Amygdala (tissue), 56 donors: ENCODE measurements at places on chromosomes 1 and 21.
A peak's percentile ranks its signal among the peaks of the same experiment; 100 is the strongest.

GRCh38 chr1:8987881-8988617, 38.2 kb downstream of the SLC2A7 start:
- peak; percentile 53 for DNase-seq

GRCh38 chr1:31944205-31945089, 6.3 kb upstream of the PTP4A2 start:
- DNase-seq: peak; percentile 27

DNA sequence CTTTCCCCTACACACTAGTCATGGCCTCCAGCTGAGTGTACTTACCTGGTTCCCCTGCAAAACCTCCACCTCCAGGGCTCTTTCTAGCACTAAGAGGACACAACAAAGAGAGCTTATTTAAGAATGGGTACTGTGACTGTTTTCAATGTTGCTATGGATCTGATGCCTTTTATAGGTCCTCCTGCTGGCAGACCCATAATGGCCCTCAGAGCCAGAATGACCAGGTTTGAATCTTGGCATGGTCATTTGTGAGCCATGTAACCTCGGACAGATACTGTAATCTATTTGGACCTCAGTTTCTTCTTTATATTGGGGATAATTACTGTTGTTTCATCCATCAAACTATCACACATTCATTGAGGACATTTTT, 137.6 kb upstream of the USP24 start:
- no peak for DNase-seq

DNA sequence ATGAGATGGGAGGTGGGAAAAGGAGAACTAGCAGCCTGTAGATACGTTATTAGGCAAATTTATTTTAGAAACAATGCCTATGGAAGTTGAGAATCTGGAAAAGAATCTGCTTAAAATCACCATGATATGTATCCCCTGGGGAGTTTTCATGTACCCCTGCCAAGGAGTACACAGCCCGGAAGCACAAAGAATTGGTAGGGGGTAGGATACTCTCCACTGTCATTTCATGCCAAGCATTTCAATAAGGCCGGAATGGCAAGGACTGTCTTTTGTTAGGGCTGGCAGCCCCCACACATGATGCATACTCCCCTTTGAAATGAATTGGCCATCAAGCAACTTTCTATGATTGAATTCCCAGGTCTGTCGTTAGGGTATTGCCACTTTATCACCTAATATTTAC, 111.5 kb upstream of the APP start:
- no peak for DNase-seq

- no peak for DNase-seq
Observed at GRCh38 chr1:88891951-88892340, 579 bp upstream of the GTF2B start.

DNA sequence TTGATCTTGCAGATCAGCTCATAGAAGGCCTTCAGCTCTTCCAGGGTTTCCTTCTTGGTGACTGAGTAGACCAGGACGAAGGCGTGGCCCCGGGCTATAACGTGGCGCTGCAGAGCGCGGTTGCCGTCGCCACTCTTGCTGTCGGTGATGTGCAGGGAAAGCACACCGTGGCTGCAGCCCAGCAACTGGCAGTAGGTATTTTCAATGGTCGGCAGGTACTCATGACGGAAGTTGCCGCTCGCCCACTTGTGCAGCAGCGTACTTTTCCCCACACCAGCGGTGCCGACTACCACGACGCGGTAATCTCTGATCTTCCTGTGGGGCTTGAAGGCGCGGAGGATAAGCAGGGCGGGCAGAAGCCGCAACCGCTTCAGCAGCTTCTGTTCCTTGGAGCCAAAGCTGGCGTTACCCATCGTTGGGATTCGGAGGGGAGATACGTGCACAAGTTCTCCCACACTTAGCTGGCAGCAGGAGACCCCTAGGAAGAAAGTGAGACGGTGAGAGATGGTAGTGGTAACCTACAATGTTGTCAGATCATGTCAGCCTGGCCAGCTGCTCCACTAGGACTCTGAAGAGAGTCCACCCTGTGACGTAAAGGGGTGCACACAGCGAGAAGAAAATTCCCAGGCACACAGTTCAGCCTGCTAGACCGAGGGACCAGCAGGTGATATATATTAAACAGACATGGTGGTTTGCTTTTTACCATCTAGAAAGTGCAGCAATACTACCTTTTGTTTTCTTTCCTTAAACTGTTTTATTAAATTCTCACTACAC, 3.4 kb downstream of the DIRAS3 start:
- no peak for DNase-seq

DNA sequence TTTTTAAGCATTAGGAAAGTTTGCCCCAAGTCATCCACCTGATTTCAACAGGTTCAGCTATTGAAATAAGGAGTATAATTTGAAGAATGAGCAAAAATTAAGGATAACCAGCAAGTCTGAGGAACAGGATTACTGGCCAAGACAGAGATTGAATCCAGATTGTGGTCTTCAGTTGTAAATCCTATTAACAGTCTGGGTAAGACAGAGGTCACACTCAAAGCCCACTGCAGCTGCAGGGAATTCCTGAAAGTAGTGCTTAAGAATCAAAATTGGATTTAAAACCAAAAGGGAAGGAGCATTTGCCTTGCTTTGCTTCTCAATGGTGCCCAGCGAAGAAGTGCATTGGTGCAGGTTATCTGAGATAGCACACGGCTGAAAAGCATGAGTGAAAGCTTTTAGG, 6.4 kb upstream of the LORICRIN start:
- DNase-seq: no peak

DNA sequence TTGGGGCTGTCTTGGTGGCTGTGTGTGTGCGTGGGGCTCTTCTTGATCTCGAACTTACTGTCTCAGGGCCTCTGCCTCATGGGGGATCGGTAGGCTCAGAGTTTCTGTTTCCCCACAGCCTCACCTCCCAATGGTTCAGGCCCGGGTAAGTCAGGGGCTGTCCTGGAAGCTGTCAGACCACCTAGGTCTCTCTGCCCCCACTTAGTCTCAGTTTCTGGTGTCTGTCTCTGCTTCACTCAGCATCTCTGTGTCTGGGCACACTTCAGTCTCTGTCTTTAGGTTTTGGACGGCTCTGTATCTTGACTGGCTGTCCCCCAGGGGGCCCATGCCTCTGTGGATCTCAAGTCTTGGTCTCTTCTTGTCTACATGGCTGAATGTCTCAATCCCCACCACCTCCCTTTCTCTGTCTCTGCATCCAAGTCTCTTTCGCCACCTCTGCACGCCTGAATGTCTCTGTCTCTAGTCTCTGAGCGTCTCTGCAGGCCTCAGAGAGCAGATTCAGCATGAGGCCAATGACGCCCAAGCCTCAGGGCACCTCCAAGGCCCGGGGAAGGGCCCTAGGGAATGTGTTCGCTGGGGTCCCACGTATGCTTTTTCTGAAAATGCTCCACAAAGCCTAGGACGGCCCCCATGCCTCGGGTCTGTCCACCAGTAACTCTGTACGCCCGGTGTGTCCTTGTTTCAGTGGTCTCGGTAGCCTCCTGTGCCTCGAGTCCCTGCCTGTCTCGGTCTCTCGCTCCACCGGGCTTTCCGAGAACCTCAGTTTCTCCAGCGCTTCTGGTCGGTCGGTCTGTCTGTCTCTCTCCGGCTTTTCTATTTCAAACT, 818 bp downstream of the FHL3 start:
- no peak for DNase-seq

- no peak for DNase-seq
Observed at GRCh38 chr1:32180186-32181060, 948 bp downstream of the TXLNA start.

- no peak for DNase-seq
Observed at GRCh38 chr1:25065321-25065721, 135.2 kb upstream of the RUNX3 start.

DNA sequence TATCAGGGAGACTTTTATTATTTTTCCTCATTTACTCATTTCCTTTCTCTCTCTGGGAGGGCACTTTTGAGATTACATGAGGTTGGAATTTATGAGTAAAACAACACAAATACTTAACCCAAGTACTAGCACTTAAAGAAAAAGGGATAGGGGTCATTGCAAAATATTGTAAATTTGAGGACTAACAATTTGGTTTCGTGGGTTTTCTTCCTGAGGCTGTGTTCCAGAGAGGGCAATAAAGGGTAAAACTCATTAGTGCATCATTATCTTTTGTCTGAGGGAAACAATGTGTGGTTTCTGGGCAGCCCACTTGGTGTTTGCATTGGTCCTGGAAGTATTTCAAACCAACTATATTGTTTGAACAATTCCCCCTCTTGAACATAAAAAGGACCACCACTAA, 96.5 kb downstream of the GREM2 start:
- no peak for DNase-seq

- no peak for DNase-seq
Observed at GRCh38 chr1:68132426-68133130, 82.2 kb upstream of the DIRAS3 start.

- no peak for DNase-seq
Observed at GRCh38 chr1:12387641-12388040, 157.8 kb downstream of the VPS13D start.

DNA sequence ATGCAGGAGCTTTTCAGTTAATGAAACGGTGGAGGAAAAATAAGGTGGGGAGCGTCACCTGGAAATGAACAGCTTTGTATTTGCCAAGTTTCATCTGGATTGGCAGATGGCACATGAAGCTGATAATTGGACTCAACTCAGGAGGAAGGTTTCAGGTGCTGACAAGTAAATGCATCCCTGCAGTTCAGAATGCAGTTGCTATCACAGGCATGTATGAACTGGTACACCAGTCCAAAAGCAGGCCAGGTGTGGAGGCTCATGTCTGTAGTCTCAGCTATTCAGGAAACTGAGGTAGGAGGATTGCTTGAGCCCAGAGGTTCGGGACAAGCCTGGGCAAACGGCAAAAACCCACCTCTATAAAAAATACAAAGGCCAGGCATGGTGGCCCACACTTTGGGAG, 15.5 kb downstream of the DEGS1 start:
- no peak for DNase-seq

DNA sequence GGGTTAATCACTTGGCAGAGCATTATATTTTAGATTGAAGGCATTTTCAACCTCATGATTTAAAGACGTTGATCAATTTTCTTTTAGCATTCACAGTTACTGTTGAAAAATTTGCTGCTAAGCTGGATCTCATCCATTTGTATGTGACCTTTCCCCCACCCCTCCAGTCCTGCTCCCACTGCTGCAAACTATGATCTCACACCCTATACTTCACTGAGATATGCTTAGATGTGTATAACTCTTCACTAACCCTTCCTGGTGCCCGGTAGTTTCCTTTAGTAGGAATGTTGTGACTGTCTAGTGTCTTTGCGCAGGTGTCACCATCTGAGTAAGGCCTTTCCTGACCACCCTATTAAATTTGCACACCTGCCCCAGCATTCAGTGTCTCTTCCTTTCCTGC, 67.0 kb upstream of the C1orf21 start:
- no peak for DNase-seq

DNA sequence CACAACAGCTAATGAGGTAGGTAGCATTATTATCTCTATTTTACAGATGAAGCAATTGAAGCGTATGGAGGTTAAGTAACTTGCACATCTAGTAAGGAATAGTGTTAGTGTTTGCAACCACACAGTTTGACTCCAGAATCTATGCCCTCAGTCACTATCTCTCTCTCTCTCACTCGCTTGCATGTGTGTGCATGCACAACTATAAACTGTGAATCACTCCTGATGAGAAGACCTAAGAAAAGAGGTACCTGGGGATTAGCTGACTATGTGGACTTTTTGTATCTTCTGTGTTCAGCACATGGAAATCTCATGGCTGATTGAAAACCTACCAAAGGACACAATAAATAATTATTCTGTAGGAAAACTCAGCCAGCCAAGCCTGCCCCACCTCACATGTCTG, 295.5 kb downstream of the BRINP2 start:
- no peak for DNase-seq

DNA sequence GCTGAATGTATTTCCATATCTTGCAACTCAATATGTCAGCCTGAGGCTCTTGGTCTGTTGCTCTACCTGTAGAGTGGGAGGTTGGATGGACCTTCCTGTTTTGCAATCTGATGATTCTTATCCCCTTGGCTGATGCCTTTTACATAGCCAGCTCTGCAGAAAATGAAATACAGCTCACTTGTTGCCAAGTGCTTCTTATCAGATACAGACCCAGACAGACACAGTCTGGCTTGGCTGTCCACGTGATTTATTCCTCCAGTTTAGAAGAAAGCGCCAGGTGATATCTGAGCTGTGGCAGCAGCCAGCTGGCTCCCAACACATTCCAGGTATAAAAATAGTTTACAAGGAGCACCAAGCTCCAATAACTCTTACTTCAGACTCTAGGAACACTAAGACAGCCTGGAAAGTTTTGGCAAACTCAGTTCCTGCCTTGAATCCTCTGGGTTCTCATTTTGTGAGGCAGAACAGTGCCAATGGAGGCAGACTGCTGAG, 479.2 kb upstream of the USP24 start:
- no peak for DNase-seq

GRCh38 chr1:234067581-234068337, 163.3 kb downstream of the SLC35F3 start:
- DNase-seq: no peak

DNA sequence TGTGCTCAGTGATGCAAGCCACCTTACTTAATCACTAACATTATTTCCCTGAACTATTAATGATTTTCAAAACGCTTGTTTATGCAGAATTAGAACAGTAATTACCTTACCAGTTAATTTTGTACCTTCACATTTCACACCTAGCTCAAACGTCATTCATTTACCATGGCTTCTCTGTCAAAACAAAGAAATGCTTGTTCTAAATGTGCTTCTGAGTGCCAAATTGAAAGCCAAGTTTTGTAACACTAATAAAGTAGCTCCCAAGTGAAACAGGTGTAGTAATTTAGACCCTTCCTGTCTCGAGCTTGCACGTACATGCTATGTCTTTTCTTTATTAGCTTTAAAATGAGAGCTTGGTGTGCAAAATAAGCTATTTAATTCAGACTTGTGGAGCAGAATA, 533.7 kb upstream of the PKN2 start:
- no peak for DNase-seq

DNA sequence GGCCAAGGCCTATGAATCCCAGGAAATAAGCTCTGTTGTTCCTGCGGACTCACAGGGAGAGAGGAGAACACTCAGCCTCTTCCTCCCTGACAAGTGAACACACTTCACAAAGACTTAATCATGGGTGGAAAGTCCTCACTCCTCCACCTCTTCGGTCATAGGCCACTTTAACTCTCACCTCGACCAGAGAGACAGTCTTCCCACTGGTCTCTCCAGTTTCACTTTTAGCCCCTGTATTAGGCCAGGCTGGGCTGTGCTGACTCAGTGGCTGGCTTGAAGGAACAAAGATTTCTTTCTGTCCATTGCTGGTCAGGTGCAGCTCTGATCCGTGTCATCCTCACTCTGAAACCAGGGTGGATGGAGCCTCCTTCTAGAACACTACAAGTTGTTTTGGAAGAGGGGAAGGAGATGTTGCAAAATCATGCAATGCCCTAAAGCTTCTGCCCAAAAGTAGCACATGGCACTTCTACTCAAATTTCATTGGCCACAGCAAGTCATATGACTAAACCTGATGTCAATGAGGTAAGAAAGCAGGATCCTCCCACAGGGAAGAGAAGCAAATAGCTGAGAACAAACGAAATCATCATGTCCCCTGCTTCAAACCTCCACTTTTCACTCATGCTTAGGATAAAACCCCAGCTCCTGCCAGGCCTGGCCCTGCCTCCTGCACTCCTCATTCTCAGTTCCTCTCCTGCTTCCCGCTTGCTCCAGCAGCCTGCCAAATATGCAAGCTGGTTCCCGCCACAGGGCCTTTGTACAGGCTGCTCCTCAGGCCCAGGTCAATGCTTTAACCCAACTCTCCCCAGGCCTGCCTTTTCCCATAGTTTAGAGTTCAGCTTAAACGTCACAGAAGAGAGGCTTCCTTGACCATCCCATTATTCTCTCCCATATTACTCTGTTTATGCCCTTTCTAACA, 150.5 kb upstream of the RUNX3 start:
- no peak for DNase-seq
